ENCODE measurements at places on chromosomes 4 and X.
A peak's percentile ranks its signal among the peaks of the same experiment; 100 is the strongest.

- DNase-seq, result no peak
These were observed 13.9 kb upstream of the SLC7A11 start for GRCh38 chr4:138255917-138256597.

DNA sequence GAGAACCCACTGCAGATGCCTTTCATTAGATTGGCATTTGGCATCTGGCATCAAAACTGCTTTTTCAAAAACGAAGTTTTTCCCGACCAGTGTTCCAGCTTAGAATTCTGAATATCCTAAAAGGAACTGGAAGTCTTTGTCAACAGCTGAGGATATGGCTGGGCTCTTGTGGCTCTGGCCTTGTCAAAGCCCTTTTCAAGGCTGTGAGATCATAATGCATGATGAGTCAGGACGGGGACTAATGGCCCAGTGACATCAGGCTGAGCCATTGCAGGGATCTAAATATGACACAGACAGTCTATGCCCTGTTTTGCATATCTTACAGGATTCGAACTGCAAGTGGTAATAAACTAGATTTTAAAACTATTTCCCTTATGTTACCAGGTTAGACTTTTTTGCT, 306.4 kb downstream of the PTTG2 start:
- no peak for DNase-seq

- DNase-seq, result no peak
These were observed 11.5 kb downstream of the HPSE start for GRCh38 chr4:83323136-83323535.

DNA sequence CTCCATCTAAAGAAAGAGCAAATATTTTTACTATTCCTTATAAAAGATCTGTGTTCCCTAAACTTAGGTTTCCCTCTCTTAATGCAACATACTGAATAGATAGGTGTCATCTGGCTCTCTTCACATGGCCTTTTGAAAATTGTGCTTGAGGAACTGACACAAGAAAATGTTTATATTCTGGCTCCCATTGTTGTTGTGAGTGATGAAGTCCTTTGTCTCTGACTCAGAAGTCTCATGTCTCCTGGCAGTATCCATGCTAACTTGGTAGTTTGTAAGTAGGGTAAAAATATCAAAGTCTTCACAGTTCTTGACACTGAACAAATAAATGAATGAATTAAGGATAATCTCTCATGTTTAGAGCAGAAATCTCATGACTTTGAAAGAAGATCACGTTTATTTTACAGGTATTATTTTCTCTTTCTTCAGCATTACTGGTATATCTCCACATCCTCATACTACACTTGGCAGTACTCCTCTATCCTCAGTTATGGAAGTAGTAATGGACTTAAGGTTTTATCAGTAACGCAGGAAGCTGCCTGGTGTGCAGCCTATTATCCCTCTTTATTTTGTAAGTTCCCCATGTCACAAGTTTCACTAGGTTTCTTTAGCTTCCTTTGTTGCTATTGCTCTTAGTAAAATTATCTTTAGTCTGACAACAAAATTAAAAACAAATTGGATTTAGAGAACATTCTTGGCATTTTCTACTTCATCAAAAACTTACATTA, 14.2 kb upstream of the PABPC4L start:
- no peak for DNase-seq

DNA sequence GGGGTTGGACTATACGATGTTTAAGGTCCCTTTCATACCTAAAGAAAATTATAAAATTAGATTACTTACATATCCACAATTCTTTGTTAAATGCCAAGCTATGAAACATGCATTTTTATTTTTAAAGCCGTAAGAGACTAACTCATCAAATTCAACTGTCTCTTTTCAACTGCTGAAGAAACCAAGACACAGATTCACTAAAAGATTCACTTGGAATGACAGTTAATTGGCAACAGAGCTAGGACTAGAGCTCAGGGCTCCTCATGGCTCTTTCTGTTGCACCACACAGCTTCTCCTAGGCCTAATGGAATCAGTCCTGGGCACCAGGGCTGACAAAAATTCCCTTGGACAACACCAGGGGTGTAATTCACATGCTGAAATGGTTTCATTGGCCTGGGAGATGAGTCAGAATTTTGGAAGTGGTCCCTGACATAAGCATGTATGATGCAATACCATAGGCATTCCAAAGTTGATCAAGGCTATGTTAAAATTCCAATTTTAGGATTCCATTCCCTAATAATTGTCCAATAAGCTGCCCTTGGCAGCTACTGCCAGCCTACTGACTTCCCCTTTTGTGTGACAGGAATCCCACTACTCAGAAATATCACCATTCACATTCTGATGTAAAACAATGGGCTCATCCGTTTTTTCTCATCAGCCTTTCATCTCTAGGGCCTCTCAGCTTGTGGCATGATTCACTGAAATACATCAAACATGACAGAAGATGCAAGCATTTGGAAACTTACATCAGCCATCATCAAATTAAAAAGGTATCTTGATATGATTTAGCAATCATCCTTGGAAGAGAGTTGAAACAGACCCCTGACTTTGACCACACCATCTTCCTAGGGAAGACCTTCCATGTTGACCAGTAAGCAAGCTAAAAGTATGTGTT, 54.2 kb downstream of the PLAC1 start:
- DNase-seq, result peak; percentile 62

DNA sequence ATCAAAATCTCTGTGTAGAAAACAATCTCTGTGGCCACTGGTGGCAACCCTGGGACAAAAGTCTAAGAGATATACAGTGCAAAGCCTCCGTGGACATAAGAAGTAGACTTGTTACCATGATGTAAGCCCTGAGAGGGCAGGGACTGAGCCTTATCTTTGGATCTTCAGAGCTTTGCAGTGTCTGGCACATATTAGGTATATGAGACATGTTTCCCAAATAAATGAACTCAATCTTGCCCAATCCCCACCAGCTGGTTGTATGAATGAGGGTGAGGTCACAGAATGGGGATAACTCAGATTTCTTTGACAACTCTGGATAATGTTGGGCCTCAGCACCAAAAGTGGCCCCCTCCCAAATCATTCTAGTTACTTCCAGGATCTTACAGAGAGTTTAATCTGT, 511.4 kb upstream of the DIPK2B start:
- DNase-seq, result no peak

Measured in BJ (cell line).